Hematopoietic multipotent progenitor cell (in vitro differentiated cells): ENCODE measurements at places on chromosomes 3 and 15. TPM values are rescaled to one million over a fixed set of nuclear protein-coding genes. Genes with fewer than 3 reads are reported as not detected.

Gene NPAP1
- total RNA-seq: under 0.01 TPM

DNA sequence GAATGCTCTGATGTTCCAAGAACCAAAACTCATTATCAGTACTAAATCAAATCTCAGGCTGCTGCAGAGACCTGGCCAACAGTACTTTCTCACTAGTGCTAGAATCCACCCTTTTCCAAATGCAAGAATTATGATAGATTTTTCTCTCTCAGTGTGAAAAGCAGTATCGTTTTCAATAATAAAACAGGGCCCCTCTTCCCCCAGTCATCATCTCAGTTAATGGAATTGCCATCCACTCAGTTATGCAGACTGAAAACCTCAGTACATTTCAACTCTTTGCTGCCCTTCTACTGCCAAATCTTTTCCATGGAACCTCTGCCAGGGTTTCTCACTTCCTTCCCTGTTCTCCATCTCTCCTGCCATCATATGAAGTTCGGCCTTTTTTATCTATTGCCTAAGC, 72.4 kb upstream of the FGF12 start:
- no peak for DNase-seq

Gene CLDN18
- total RNA-seq: not detected

- no peak for DNase-seq
Measured at GRCh38 chr15:60901647-60902046, 327.5 kb downstream of the RORA start.

Gene MLF1
- total RNA-seq: 2.4 TPM

DNA sequence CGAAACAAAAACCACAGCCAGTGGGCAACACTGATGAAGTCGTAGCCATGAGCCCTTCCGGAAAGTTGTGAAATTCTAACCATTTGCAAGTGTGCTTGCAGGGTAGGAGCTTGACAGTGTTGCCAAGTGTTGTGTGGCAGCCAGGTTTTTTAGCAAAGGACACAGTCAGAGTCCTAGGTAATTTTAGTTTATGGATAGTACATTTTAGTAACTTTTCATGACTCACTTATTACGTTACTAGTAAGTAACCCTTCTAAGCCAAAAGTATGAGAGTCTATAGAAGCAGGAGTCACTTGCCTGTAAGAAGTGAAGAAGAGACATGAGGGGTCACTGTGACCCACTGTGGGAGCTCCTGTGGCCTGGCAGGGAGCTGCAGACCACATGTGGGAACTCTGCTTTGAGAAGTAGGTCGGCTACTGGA, 54.8 kb upstream of the ADPGK start:
- DNase-seq: no peak

Gene SEMA5B
- 0.27 TPM for total RNA-seq

DNA sequence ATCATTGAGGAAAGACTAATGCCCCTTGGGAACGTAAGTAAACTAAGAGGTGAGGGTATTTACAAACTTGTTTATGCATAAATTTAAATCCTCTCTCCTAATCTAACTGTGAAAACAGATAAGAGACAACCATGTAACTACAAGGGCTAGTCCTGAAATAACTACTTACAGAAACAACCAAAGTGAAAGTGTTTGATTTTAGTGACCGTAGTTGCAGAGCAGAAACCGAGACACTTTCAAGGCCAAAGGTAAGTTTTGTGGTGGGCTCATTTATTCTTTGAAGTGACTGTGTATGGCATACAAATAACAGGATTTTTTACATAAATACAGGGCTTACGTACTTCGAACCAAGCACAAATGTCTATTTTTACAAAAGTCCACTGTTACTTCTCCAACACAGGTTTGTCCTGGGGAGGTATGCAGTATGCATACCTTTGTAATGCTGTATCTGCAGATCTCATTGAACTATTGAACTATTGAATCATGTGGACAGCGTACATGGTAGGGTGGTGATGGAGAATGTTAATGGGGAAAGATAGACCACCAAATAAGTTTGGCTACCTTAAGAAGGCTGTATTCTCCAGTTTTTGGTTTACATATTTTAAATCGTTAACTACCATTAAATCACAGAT, 99.6 kb upstream of the RBMS3 start:
- DNase-seq: no peak

DNA sequence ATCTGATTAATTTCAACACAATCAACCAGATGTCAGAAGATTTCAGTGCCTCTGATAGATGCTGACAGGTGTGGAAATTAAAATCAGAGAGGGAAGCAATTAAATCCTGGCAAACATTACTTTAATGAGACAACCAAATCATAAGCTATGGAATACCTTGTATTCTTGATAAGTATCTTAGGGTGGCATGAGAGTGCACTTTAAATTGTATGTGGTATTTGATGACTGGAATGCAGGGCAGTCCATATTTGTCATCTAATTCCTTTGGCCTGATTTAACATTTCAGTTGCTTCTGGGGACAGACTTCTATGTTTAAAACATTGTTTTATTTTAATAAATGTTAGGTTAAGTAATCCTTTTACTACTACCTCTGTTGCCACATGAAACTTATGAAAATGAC, 184.1 kb downstream of the LPP start:
- DNase-seq: no peak

Gene DBR1
- total RNA-seq: 15.6 TPM

GRCh38 chr3:165545059-165545458, 292.2 kb downstream of the BCHE start:
- DNase-seq: no peak
